ENCODE measurements at places on chromosomes 7 and 10. TPM values are rescaled to one million over a fixed set of nuclear protein-coding genes. Genes with fewer than 3 reads are reported as not detected.
A peak's percentile ranks its signal among the peaks of the same experiment; 100 is the strongest.

- DNase-seq = no peak
- peaks cover 22% of the 10 kb centered on the region for H3K36me3 ChIP-seq
- H3K27me3 ChIP-seq = no peaks in the 10 kb centered on the region
- H3K4me1 ChIP-seq = peaks cover 11% of the 10 kb centered on the region
Measured at GRCh38 chr7:152330827-152331226, 105.0 kb downstream of the KMT2C start.

DNA sequence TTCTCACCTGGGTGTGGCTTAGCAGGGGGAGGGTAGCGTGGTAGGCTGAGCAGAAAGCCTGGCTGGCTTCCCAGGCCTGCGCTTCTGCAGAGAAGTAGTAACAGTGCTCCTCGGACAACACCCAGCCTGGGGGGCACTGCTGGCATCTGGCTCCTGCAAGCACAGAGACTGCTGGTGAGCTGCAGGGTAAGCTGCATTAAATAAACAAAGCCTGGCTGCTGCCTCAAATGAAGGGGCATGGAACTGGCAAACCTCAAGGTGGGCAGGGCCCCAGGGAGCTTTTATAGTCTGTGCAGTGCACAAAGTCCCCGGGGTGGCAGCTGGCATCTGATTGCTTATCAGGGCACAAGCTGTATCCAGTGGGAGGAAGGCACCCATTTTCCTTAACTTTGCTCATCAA lies 3.9 kb downstream of the KLRG2 start:
- H3K36me3 ChIP-seq = no peaks in the 10 kb centered on the region
- H3K4me1 ChIP-seq = no peaks in the 10 kb centered on the region
- DNase-seq = no peak
- no peak overlapping the region for H3K27ac ChIP-seq
- H3K4me3 ChIP-seq = no peak overlapping the region

DNA sequence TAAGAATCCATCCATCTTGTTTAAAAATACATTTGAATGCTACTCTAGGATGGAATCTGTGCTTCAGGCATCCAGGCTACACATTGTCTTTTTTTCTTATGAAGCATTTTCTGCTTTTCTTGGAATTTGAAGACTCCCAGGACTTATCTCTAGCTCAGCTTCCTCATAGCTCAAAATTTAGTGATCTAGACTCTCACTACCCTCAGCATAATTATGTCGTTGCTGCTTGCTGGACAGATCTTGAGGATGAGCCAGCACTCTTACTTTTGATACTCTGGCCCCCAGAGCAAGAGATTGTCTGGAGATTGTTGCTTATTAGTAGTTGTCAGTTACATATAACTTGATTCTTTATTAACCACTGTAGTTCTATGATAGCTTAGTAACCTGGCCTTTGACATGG lies 83.3 kb upstream of the FGL2 start:
- H3K27me3 ChIP-seq = no peaks in the 10 kb centered on the region
- no peak overlapping the region for H3K27ac ChIP-seq

- no peaks in the 10 kb centered on the region for H3K27me3 ChIP-seq
- DNase-seq = no peak
- H3K36me3 ChIP-seq = no peaks in the 10 kb centered on the region
- no peaks in the 10 kb centered on the region for H3K4me1 ChIP-seq
Measured at GRCh38 chr10:116255886-116256751, 16.9 kb downstream of the GFRA1 start.

DNA sequence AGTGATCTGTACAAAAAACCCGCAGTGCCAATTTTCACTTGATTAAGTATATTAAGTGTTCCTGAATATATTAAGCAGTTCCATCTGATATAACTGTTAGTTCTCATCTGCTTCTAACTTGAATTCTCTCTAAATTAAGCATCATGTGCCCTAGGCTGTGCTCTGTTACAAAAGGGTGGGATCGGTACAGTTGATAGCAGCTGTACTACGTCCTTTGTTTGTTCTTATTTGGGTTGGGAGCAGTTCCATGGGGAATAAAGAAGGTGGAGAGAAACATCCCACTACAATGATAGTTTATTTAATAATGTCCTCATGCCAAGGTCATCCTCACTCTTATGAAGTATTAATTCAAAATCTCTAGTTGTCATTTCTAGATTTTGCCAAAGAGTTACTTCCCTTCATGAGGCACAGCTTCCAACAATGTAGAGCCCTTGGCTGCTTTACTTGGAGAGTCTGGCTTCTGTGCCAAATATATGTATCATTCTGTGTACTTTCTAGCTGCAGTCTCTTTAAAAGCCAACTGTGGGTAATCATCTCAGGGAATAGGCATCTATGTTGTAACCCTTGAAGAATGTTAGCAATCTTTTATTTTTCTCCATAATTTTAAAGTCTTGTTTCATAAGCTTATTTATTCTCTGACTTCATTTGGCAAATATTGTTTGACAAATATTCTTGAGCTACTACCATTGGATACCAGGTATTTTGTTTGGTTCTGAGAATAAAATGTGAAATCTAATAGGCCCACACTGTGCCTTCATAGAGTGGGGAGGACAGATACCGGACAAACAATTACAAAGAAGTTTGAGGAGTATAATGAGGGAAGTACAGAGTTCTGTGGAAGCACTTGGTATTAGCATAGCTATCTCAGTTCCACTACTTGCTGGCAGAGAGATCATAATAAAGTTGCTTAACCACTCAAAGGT lies 22.4 kb upstream of the AHR start:
- H3K4me1 ChIP-seq = no peaks in the 10 kb centered on the region
- no peaks in the 10 kb centered on the region for H3K36me3 ChIP-seq
- no peak for DNase-seq
- no peak overlapping the region for H3K27ac ChIP-seq
- H3K4me3 ChIP-seq = no peak overlapping the region
- H3K27me3 ChIP-seq = no peaks in the 10 kb centered on the region

SLC18A3 gene
- total RNA-seq = not detected

DNA sequence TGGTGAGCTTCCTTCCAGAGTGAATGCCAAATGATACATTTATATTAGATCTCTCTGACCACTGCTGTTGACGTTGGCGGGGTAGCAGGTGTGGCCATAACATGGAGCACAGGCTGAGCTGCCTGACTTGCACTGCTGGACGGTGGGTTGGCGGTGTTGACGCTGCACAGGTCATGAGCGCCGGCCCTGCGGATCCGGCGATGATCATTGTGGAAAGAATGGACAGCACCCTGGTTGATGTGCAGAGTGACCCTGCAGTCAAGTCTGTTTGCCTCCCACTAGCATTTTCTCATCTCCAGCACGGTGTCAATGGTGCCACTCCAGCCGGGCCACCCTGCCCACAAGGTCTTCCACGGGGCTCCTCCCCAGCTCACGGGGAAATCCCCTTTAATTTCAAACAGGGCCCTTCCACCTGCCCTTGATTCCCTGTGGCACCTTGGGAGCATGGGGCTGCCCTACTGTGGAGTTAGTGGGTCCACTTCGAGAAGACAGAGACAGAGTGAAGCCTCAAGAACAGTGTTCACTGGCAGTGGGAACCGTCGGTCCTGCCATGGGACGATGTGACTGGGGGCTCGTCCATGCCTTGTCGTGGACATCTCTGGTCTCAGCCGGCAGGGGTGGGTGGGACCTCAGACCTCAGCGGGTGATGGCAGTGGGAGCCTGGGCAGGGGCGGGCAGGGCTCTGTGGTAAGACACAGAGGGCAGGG lies 613.5 kb downstream of the PTPRN2 start:
- no peaks in the 10 kb centered on the region for H3K36me3 ChIP-seq
- no peak for DNase-seq
- H3K27ac ChIP-seq = no peak overlapping the region
- H3K27me3 ChIP-seq = no peaks in the 10 kb centered on the region
- H3K4me1 ChIP-seq = no peaks in the 10 kb centered on the region
- H3K4me3 ChIP-seq = no peak overlapping the region

DNA sequence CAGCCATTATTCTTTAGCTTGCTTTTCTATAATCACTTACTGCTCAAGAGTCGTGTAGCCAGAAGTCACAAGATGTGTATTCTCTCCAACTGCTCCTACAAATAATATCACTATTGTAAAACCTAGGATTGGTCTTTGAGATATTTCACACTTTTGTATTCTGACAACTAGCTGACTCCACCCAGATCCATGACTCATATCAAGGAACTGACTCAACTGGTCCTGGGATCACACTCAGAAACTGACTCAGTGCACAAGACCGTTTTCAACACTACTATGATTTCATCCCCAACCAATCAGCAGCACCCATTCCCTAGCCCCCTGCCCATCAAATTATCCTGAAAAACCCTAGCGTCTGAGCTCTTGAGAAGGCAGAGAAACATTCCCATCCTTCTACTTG lies 56.5 kb upstream of the ORC5 start:
- H3K4me3 ChIP-seq = no peak overlapping the region
- H3K27ac ChIP-seq = no peak overlapping the region
- no peaks in the 10 kb centered on the region for H3K27me3 ChIP-seq
- no peaks in the 10 kb centered on the region for H3K36me3 ChIP-seq
- H3K4me1 ChIP-seq = no peaks in the 10 kb centered on the region

GRCh38 chr10:96672481-96673175 lies 47.7 kb downstream of the PIK3AP1 start:
- H3K27me3 ChIP-seq = no peaks in the 10 kb centered on the region
- H3K4me3 ChIP-seq = no peak overlapping the region
- no peak for DNase-seq
- H3K4me1 ChIP-seq = peaks cover 21% of the 10 kb centered on the region

COL28A1 gene
- total RNA-seq = 0.38 TPM

GRCh38 chr10:77311186-77311585 lies 326.4 kb downstream of the KCNMA1 start:
- H3K27ac ChIP-seq = no peak overlapping the region
- H3K36me3 ChIP-seq = no peaks in the 10 kb centered on the region
- no peaks in the 10 kb centered on the region for H3K27me3 ChIP-seq
- no peaks in the 10 kb centered on the region for H3K4me1 ChIP-seq
- no peak for DNase-seq

HABP2 gene
- not detected for total RNA-seq

- H3K36me3 ChIP-seq = no peaks in the 10 kb centered on the region
- no peaks in the 10 kb centered on the region for H3K27me3 ChIP-seq
- no peak overlapping the region for H3K4me3 ChIP-seq
- no peak for DNase-seq
- H3K27ac ChIP-seq = no peak overlapping the region
Measured at GRCh38 chr7:146119002-146119401, 2.4 kb downstream of the CNTNAP2 start.

- DNase-seq = peak; percentile 82
- no peaks in the 10 kb centered on the region for H3K27me3 ChIP-seq
- H3K4me1 ChIP-seq = peaks cover 42% of the 10 kb centered on the region
Measured at GRCh38 chr10:103765981-103766380, 89.4 kb downstream of the SH3PXD2A start.

- H3K27ac ChIP-seq = no peak overlapping the region
- H3K36me3 ChIP-seq = no peaks in the 10 kb centered on the region
- H3K27me3 ChIP-seq = no peaks in the 10 kb centered on the region
- no peak for DNase-seq
- no peak overlapping the region for H3K4me3 ChIP-seq
- H3K4me1 ChIP-seq = no peaks in the 10 kb centered on the region
Measured at GRCh38 chr10:27815261-27815660, 69.6 kb upstream of the MKX start.

- no peaks in the 10 kb centered on the region for H3K27me3 ChIP-seq
- no peaks in the 10 kb centered on the region for H3K4me1 ChIP-seq
- no peak overlapping the region for H3K4me3 ChIP-seq
Measured at GRCh38 chr10:44439239-44439957, 54.5 kb upstream of the CXCL12 start.

- no peaks in the 10 kb centered on the region for H3K27me3 ChIP-seq
- no peak for DNase-seq
- no peak overlapping the region for H3K4me3 ChIP-seq
- no peaks in the 10 kb centered on the region for H3K4me1 ChIP-seq
Measured at GRCh38 chr7:32347244-32347828, 142.8 kb downstream of the LSM5 start.

NPC1L1 gene
- not detected for total RNA-seq

CCDC71L gene
- total RNA-seq = 14.1 TPM

ASZ1 gene
- total RNA-seq = not detected

BTBD16 gene
- not detected for total RNA-seq

DNA sequence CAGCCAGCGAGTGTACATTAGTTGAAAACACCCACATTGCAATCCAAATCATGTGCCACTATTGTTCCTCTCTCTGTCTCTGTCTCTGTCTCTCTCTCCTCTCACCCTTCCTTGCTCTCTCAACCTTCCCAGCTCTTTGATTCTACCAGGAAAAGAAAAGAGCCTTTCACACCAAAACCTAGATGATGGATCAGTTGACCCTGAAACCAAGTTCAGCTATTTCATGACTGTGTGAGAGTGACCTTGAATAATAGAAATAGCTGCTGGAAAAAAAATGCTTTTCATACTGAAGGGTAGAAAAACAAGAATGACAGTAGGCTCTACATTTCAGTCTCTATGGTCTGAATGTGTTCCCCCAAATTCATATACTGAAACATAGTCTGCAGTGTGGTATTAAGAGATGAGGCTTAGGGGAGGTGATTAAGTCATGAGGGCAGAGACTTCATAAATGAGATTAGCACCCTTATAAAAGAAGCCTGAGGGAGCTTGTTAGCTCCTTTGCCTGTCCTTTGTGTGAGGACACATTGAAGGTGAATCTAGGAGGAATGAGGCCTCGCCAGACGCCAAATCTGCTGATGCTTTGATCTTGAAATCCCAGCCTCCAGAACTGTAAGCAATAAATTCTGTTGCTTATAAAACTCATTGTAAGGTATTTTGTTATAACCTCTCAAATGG lies 65.2 kb downstream of the LYZL1 start:
- DNase-seq = no peak
- no peaks in the 10 kb centered on the region for H3K4me1 ChIP-seq
- H3K27me3 ChIP-seq = no peaks in the 10 kb centered on the region
- no peaks in the 10 kb centered on the region for H3K36me3 ChIP-seq
- no peak overlapping the region for H3K4me3 ChIP-seq

TAS2R41 gene
- not detected for total RNA-seq

COL1A2 gene
- total RNA-seq = 0.41 TPM

- H3K36me3 ChIP-seq = no peaks in the 10 kb centered on the region
- no peaks in the 10 kb centered on the region for H3K4me1 ChIP-seq
- H3K27ac ChIP-seq = peak overlapping the region; percentile 14
- peak overlapping the region; percentile 50 for H3K4me3 ChIP-seq
Measured at GRCh38 chr7:38299275-38299931, 26.0 kb upstream of the TARP start.

DNA sequence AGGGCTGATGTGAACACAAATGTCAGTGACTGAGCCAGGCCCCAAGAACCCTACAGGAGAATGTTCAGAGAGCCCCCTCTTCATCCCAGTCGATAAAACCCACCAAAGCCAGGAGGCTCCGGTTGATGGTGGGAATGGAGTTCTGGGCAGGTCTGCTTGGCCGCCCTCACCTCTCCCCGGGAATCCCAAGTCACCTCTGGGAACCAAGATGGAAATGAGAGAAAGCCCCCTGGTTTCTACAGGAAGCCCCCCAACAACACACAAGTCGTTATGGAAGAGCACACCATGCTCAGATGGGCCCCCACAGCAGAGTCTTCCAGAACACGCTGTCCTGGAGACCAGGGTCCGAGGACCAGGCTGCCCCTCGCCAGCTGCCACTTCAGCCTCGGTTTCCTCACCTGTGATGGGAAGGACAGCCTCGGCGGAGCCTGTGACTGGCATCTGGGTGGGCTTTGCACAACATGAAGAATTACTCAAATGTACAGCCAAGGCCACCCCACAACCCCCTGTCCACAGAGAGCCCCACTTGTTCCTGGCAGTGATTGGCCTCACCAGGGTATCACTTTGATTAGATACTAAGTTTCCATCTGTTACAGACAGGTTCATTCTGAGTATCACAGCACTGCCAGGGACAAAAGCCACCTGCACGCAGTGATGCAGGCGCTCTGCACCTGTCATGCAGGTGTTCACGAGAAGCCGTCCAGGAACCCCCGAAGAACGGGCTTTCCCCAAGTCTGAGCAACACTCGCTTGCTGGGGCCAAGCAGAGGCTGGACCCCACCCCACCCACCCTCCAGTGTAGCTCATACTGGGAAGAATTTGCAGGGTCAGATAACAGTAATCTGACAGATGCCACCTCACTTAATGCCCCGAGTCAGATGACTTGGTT lies 57.6 kb downstream of the MKI67 start:
- DNase-seq = no peak
- no peak overlapping the region for H3K27ac ChIP-seq
- peaks cover 74% of the 10 kb centered on the region for H3K36me3 ChIP-seq
- H3K4me1 ChIP-seq = peaks cover 25% of the 10 kb centered on the region
- no peaks in the 10 kb centered on the region for H3K27me3 ChIP-seq
